ENCODE measurements at places on chromosomes 7 and 10. TPM values are rescaled to one million over a fixed set of nuclear protein-coding genes. Genes with fewer than 3 reads are reported as not detected.

DNA sequence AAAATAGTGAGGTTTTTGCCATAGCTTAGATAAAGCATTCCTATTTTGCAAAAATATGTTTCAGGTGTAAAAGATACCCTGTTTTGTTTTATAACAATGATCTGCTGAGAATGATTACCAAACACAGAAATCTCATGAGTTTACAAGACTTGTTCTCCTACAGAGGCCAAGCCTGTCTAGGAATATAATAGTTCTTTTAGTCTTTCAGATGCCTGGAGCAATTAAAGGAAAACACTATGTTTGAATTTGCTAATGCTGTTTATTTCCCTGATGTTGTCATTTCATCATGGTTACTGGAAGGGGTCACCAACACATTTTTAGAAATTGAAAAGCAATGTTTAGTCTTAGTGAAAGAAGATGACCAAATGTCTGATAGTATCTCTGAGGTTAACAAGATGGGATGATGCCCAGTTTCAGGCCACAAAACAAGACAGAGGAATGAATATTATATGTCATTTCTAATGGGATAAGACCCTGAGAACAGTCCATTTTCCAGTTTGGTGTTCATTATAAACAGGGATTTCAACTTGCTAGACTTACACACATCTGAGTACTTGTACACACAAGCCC lies 559.9 kb downstream of the INHBA start:
- DNase-seq = no peak

The TUBB8 gene
- total RNA-seq = not detected

The SPDYE5 gene
- total RNA-seq = not detected

The SPAG6 gene
- not detected for total RNA-seq

DNA sequence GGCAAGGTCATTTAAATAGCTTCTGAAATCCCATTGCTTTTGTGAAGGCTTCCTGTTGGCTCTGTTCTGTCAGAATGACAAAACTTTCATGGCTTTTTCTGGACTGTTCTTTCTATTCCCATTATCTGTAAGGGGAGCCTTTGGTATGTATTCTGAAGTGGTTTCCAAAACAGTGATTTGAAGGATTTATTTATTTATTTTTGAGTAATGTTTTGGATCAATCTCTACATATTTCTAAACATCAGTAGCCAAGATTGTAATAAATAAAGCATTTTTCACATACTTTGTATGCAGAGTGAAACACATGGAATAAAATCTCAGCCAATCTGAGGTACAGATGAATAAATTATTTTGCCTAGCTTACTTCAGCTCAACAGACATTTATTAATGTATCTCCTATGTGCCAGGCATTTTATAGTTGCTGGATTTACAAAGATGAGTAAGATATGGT lies 121.1 kb downstream of the BBS9 start:
- DNase-seq = no peak

DNA sequence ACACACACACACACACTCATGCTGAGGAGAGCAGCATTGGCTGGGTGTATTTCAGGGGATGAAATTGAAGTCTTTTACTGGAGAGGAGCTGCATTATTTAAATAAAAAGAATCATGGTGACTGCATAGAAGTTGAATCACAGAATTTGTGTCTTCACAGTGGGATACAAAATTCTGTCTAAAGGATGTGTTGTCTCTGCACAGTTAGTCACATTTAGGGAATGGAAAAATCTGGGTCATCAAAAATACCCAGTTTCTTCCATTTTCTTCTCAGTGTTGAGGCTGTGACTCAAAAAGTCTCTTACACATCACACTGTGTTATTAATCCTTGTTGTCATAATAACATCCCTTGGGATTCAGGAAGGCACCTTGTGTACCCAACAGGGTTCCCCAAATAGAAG lies 10.9 kb downstream of the PAPSS2 start:
- no peak for DNase-seq

DNA sequence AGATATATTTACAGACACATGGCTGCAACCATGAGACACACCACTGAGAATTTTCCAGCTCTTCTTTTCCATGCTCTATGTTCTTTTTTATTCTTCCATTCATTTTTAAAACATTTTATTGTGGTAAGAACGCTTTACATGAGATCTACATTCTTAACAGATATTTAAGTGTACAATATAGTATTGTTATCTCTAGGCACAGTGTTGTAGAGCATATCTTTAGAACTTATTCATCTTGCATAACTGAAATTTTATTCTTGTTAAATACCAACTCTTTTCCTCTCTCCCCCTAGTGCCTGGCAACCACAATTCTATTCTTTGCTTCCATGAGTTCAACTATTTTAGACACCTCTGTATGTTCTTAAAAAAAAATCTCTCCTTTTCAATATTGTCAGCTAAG lies 67.1 kb upstream of the HABP2 start:
- no peak for DNase-seq

Measured in Peyer's patch (tissue), 4 donors.